ENCODE measurements at places on chromosomes 2 and 18.

DNA sequence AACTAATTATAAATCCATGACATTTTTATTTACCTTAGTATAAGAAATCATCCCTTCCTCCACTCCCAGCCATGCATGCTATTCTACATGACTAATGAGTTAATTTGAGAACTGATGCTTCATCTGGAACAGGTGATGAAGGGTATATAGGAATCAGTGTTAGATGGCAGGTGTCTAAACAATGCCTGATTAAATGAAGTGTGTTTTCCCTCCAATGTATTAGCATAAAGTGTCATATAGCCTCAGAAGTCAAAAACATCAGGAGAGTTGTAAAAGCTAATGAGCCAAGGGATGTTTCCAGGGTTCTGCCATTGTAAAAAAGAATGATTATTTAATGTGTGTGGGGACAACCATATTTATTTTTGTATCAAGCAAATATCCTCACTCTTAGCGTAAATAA is 913.8 kb downstream of the DCC start:
- DNase-seq: no peak
- H3K4me3 ChIP-seq: no peak overlapping the region
- H3K36me3 ChIP-seq: no peaks in the 10 kb centered on the region
- no peaks in the 10 kb centered on the region for H3K27me3 ChIP-seq
- H3K4me1 ChIP-seq: no peaks in the 10 kb centered on the region
- no peak overlapping the region for H3K27ac ChIP-seq

DNA sequence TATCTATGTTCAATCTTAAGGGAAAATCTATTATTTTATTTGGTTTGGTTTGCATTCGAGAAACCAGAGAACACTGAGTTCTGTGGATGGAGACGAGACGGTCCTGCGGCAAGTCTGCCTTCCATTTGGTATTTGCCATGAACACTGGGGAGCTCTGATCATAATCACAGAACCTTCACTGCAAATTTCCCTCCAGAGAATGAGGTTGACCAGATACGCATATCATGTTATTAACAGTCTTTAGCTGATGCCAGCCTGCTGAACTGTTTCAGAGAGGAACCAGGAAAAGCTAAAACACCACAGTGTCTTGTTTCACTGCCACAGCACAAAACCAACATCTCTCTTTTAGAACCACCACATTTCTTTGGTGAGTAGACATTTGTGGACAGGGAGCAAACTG is 269.4 kb upstream of the AGAP1 start:
- no peak overlapping the region for H3K4me3 ChIP-seq
- no peak overlapping the region for H3K27ac ChIP-seq
- no peaks in the 10 kb centered on the region for H3K4me1 ChIP-seq
- H3K27me3 ChIP-seq: peaks cover 38% of the 10 kb centered on the region
- DNase-seq: no peak

- H3K36me3 ChIP-seq: peaks cover 38% of the 10 kb centered on the region
- H3K4me3 ChIP-seq: peak overlapping the region; percentile 92
- peaks cover 13% of the 10 kb centered on the region for H3K27me3 ChIP-seq
- no peak for DNase-seq
- no peak overlapping the region for H3K27ac ChIP-seq
Measured at GRCh38 chr18:22934789-22935188, 1.7 kb downstream of the RBBP8 start.

DNA sequence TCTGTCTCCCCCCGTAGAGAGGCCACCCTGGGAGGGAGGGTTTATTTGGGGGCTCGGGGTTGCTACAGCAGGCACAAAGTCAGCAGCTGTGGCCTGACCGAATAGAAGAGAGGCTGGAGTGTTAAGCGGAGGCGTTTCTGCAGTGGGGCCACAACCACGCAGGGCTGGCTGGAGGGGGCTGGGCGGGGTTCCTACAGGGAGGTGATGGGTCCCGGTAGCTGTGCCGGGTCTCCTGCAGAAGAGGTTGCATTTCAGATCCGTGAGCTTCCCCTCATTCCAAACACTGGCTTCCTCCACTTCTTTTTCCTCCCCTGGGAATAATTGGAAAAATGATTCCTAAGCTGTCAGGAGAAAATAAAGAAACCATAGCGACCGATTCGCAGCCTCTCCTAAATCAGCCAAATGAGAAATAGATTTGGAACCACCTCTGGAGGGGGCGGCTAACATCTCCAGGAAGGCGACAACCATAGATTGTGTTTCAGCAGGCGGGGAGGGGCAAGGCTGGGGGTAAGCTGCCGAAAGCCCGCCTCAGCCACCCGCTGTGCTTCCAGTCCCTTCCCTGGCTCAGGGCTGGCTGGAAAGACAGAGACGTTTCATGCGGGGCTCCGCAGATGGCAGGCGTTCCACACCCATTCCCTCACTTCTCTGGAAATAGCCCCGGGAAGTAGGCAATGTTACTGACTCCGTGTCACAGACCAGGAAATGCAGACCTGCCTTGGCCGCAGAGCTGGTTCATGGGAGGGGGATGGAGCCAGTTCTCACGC is 85.6 kb upstream of the TAF1B start:
- no peak overlapping the region for H3K4me3 ChIP-seq
- H3K4me1 ChIP-seq: peaks cover 25% of the 10 kb centered on the region
- no peaks in the 10 kb centered on the region for H3K36me3 ChIP-seq
- peaks cover 54% of the 10 kb centered on the region for H3K27me3 ChIP-seq
- H3K27ac ChIP-seq: no peak overlapping the region
- no peak for DNase-seq

DNA sequence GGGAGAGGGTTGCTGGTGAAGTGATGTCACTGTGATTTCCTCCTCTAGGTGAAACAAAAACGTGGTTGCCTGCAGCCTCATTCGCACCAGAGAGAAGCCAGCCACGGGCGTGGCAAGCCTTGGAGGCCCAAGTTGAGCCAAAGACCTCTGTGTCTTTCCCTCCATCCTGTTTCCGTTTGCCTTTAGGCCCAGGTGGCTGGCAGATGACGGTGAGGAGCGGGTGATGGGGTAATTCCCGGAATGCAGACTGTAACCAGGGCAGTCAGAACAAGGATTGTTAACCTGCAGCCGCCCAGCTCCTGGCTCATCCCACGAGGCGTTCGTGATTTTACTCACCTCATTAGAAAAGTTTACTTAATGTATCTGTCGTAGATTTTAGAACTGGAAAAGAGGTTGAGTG is 14.4 kb downstream of the CTIF start:
- no peak overlapping the region for H3K27ac ChIP-seq
- no peaks in the 10 kb centered on the region for H3K36me3 ChIP-seq
- DNase-seq: no peak
- no peaks in the 10 kb centered on the region for H3K4me1 ChIP-seq

- H3K27me3 ChIP-seq: no peaks in the 10 kb centered on the region
- no peak overlapping the region for H3K4me3 ChIP-seq
- H3K4me1 ChIP-seq: peaks cover 37% of the 10 kb centered on the region
- peaks cover 46% of the 10 kb centered on the region for H3K36me3 ChIP-seq
- no peak overlapping the region for H3K27ac ChIP-seq
Measured at GRCh38 chr2:168538534-168538933, 82.5 kb downstream of the CERS6 start.

DNA sequence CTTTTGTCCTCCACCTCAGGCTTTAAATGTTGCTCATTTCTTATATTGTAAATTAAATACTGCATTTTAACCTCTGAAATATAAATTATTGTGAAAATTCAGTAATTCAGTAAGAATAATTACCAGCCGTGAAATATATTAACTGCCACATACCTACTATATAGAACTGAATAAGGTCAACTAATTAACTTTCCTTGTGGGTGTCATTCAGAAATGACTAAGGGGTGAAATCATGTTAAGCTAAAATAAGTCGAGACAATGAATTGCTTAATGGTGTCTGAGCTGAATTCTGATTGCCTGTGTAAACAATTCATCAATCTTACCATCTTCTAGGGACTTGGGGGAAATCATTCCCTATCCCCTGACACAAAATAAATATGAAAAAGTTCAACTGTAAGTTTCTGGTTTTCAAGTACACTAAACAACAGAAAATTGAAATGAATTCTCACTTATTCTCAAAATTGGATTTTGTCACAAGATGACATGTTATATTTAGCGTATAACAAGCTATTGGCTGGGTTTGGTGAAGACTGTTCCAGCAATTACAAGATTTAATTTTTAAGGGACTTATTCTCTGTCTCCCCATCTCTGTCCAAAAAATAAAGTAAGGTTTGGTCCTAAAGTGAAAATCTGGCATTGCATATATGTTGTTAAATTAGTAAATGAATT is 255.1 kb downstream of the METTL4 start:
- no peak overlapping the region for H3K4me3 ChIP-seq
- no peaks in the 10 kb centered on the region for H3K4me1 ChIP-seq
- H3K36me3 ChIP-seq: no peaks in the 10 kb centered on the region
- H3K27me3 ChIP-seq: peaks cover 17% of the 10 kb centered on the region
- no peak overlapping the region for H3K27ac ChIP-seq

Measured in activated naive CD8-positive, alpha-beta T cell treated with anti-CD3 and anti-CD28 coated beads for 36 hours (primary cell).